NCI-H1092 (cell line): ENCODE measurements at places on chromosomes 3 and 15.

- DNase-seq, result peak; percentile 50
Observed at GRCh38 chr3:116445311-116445841, at the start of gene LSAMP. Gene LSAMP, minus strand, starts transcription at chr3:116445487.

- DNase-seq, result no peak
Observed at GRCh38 chr3:78830470-78830869, 937.3 kb downstream of the ROBO1 start.

GRCh38 chr15:39657668-39658067, 76.8 kb downstream of the THBS1 start:
- no peak for DNase-seq

- no peak for DNase-seq
Observed at GRCh38 chr15:95131131-95131556, 899.8 kb downstream of the MCTP2 start.

GRCh38 chr3:111831840-111832239, 27.2 kb upstream of the PHLDB2 start:
- DNase-seq, result no peak

DNA sequence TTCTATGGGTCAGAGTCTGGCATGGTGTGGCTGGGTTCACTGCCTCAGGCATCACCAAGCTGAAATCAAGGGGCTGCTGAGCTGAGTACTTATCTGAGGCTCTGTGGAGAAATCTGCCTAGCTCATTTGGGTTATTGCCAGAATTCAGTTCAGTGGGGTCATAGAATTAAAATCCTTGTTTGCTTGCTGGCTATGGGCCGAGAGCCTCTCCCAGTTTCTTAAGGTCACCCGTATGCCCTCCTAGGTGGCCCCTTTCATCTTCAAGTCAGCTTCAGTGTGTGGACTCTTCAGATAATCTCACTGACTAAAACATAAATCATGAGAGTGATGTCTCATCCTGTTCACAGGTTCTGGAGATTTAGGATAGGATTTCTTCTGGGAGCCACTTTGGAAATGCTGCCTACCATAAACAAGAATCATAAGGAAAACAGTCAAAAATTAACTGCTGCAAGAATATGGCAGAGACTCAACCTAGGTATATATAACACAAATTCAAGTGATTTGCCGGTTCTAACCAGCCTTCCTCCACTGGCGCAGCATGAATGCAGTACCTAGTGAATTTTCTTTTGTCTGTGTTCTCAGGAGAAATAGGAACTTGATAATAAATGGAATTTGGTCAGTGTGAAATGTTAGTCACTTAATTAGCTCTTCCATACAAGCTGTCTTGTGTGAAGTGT, 5.3 kb downstream of the CP start:
- peak; percentile 13 for DNase-seq

DNA sequence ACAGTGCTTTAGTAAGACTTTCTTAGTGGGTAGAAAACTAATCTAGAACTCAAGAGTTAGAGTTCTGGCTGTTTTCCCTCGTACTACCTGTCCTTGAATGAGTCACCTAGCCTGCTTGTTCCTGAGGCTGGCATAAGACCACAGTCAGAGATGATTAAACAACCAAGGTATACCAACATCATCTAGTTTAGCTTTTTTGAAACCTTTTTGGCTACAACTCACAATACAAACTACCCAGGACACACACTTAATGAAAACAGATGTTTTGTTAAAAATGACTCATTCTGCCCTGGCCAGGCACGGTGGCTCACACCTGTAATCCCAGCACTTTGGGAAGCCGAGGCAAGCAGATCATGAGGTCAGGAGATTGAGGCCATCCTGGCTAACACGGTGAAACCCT, 4.6 kb downstream of the MCCC1 start:
- DNase-seq, result no peak

DNA sequence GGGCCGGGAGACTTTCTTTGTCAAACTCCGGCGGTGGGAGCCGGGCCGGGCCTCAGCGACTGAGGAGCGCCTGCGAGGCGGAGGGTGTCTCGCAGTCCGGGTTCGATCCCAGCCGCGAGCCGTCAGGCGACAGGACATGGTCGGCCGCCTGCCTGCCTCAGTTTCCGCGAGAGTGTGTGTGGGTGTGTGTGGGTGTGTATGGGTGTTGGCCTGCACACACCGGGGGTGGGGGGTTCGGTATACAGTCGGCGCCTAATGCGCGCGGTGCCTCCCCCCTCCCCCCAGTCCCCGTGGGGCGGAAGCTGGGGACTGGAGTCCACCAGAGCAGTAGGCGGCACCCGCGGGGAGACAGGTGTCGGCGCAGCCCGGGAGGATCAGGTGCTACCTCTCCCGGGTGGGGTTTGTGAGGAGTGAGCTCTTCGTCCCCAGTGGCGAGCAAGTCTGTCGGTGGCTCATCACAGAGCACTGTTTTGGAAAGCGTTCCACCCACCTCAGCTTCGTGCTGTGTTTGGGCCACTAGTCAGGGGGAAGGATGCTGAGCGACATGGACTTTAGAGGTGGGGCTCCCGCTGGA, 246.3 kb downstream of the GOLGA6L6 start:
- DNase-seq, result no peak

GRCh38 chr15:86079508-86080266, at the start of gene AGBL1:
Gene AGBL1, plus strand, starts transcription at chr15:86079871.
- no peak for DNase-seq

- DNase-seq, result no peak
Observed at GRCh38 chr3:120481081-120481480, 30.3 kb upstream of the FSTL1 start.

DNA sequence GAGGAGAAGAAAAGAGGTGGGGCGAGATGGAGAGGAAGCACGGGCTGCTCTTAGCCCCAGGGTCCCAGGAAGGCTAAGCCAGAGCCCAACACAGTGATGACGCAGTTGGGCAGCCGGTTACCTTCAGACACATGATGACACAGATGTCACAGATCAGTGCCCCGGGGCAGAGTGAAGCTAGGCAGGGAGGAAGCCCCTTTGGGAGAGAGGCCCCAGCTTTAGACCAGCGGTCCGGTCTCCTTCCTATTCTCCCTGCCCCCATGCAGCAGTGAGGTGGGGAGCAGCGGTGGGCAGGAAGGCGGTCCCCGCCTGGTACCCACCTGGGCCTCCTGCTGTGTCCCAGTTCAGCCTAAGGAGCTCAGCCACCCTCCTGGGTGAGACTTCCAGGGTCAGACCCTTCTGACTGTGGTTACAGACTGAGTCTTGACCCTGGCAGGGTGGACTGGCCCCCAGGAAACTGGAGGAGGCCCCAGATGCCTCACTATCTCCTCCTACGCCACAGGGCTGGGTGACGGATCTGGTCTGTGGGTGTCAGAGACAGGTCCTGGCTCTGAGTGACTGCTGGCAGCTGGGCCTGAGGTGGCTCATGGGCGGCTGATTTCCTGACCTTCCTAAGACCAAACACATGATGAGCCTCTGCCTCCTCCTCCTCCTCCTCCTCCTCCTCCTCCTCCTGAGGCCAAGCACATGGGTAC, 38.8 kb upstream of the LINGO1 start:
- no peak for DNase-seq

- DNase-seq, result no peak
Observed at GRCh38 chr15:62103431-62103830, 36.7 kb downstream of the C2CD4A start.

DNA sequence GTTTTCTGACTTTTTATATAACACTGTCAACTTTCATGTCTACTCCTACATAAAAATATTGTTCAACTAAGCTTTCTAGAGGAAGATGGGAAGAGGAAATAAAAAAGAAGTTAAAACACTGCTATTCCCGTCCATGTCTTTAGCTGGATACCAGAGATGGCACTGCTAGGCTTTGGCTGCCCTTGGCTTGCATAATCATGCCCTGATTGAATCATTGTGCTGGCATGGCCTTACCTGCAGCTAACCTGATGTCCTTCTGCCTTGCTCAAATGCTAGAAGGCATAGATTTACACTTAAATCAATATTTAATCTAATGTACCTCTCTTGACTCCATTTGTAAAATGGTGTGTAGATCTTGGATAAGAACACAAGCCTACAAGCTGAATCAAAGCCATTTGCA, 539.7 kb upstream of the IL12A start:
- DNase-seq, result no peak

GRCh38 chr3:37224879-37225278, 50.5 kb upstream of the LRRFIP2 start:
- DNase-seq, result no peak
